LNCaP clone FGC (cell line): ENCODE measurements at places on chromosomes 2 and 18.
A peak's percentile ranks its signal among the peaks of the same experiment; 100 is the strongest.

DNA sequence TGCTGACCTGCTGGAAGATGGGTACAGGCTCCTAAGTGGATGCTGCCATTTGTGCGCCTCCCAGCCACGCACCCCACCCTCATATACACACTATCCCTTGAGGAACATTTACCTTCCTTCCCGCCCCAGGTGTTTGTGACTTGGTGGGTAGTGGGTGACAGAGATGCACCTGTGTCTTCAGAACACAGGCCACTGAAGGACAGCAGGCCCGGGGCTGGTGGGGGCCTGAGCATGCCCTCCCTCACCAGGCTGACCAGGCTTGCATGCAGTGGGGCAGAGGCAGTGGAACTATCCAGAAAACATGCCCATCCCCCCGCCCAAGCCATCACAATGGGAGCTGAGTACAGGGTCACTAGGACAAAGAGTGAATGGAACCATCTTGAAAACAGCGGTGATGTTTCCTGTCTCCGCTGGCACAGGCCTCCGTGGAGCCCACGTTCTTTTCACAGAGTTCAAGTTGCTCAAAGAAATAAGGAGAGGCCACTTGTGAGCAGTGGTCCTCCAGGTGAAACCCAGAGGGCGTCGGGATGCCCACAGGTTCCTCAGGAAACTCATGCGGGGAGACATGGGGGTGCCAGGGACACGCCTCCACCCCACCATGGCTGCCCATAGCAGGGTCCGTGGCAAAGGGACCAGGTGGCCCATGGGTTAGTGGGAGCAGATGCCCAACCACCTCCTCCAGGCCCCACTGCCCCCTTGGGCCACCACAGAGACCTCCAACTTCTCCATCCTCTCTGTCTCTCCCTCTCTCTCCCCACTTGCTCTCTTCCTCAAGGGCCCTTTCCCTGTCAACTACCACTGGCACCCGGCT, 90.9 kb downstream of the MALT1 start:
- no peak for DNase-seq

DNA sequence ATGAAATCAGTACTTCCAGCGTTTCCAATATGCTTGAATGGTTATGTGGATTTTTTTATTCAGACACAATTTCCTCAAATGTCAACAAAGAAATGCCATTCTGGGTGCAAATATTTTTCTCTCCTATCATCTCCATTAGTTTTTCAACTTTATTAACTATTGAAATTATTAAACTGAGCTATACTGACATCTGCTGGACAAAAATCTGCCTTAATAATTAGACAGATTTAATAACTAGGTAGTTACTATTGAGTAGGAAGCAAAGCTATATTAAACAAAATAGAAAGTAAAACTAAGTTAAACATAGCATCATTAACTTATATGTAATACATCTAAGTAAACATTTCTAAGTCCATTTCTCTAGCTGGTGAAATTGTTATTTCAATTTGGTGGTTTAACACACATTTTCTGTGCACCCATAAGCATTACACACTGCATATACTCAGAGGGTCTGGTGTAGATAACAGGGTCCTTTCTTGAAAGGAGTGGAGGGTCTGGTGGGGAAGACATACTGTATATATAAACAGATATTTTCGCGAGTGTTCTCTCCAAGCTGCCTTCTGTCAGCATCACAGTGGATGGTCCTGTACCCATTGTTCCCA, 77.0 kb downstream of the LANCL1 start:
- peak; percentile 14 for DNase-seq

DNA sequence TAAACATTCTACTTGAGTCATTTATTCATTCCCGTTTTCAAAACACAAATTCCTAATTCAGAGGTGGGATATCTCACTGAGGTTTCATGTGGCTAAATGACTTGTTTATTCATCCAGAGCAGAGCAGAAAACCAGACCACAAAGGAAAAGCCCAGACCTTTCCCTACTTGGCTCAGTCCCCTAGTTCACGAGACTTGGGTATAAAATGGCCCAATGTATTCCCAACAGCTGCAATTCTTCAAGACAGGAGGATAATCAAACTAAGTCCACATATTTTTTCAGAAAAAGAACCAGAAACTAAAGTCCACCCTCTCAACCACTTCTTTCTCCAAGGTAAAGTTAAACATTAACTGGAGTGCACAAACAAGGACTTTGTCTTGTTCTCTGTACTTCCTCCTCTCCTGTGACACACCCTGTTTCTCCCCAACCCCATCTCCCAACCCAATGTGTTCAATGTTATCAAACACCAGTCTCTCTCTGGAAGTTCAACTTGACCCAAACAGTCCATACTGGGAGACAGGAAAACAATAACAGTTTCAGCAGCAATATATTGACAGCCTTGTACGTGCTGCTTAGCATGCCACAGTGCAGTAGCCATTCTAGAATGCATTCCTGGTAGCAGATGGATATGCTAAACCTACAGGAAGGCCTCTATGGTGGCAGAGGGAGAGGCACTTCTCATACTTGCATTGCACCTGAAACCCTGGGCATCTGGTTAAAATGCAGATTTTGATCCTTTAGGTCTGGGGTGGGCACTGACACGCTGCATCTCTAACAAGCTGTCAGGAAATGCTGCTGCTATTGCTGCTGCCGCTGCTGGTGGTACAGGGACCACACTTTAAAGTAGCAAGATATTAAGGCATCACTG, 110.7 kb downstream of the INO80D start:
- no peak for DNase-seq

DNA sequence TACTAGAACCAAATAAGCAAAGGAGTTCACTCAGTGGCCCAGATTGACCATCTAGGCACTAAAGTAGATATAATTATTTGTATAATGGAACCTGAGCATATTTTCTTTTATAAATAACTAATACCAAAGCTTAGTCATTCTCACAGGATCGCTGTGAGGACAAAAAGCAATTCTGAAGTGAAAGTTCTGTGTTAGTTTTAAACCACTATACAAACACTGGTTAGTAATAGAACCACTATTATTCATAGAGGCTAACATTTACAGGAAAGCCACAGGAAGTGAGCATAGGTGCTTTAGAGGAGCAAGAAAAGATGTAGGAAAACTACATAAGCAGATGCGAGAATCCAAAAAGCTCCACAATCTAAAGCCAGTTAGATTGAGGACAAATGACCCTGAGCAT, 364.7 kb downstream of the XIRP2 start:
- DNase-seq = no peak

GRCh38 chr2:175872005-175872348, 130.1 kb downstream of the LNPK start:
- no peak for DNase-seq

DNA sequence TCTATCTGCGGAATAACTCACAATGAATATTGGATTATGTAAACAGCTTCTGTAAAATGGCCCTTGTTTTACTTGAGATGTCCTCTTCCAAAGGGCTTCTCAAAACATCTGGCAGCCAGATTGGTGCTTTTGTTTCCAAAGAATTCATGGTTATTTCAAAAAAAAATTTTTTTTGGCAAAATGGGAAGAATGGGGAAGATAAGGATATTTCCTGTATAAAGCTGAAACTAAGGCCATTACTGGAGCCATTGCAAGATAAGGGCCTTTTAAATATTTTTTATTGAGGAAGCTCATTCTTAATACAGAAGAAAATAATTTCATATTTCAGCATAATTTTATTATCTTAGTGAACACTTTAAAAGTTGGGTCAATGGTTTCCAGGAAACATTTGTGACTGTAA, 259.1 kb downstream of the GALNT13 start:
- no peak for DNase-seq

DNA sequence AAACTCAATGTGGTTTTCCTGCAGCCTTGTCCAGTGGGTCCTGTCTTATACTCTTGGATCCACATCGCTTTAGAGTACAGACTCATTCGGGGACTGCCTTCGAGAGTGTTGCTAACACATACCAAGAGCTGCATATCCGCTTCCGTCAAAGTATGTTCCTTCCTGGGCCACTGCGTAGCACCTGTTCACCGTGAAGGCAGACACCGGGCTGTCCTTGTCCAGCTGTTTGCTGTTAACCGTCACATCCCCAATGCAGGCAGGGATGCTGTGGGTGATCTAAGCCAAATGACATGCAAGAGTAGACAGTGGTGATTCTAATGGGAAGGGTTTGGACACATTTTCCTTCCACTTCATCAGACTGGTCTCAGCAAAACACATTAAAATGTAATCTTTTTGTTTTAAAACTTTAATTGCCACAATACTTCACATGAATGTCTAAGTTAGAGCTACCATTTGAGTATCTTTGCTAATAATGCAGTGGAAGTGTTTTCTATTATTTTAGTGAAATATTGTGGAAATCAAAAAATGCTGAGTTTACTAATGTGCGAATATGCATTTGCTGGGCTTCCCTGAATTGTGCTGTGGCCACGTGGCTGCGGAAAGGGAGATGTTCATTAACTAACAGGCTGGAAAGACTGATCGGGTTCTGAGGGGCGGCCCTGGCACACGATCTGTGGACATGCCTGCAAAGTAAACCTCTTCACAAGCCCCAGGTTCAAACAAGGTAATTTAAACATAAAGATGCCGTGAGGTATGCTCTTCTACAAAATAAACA, 169.1 kb downstream of the LAMA1 start:
- no peak for DNase-seq

- DNase-seq = no peak
Measured at GRCh38 chr18:30192216-30192615, 850.3 kb downstream of the DSC3 start.

- DNase-seq = no peak
Measured at GRCh38 chr2:230877759-230878598, 13.2 kb downstream of the ITM2C start.

- no peak for DNase-seq
Measured at GRCh38 chr2:152231446-152231845, 55.9 kb upstream of the STAM2 start.

DNA sequence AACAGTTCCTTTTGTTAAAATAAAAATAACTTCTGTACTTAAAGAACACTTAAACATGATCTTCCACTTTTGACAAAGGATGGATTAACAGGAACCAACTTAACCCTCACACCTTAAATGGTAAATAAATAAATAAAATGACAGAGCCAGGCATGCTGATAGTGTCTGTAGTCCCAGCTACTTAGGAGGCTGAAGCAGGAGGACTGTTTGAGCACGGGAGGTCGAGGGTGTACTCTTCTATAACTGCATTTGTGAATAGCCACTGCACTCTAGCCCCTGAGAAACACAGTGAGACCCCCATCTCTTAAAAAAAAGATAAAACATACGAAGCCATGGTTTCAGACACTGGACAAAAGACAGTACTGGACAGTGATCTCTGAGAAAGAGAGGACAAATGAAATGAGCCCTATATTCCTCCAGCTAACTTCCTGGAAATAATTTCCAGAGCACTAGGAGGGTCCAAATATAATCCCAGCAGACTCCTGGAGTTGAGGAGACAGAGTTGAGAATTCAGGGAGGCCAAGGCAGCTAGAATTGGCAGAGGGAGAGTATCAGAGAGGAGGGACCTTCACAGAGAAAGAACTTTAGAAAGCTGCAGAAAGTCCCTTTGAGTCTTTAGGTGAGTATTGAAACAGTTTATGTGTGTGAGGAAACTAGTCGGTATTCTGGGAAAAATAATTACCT, 17.4 kb downstream of the PPP4R1 start:
- no peak for DNase-seq

GRCh38 chr2:150491430-150491829, 4.0 kb upstream of the RND3 start:
- no peak for DNase-seq

GRCh38 chr2:105180491-105180972, 61.0 kb upstream of the GPR45 start:
- no peak for DNase-seq

DNA sequence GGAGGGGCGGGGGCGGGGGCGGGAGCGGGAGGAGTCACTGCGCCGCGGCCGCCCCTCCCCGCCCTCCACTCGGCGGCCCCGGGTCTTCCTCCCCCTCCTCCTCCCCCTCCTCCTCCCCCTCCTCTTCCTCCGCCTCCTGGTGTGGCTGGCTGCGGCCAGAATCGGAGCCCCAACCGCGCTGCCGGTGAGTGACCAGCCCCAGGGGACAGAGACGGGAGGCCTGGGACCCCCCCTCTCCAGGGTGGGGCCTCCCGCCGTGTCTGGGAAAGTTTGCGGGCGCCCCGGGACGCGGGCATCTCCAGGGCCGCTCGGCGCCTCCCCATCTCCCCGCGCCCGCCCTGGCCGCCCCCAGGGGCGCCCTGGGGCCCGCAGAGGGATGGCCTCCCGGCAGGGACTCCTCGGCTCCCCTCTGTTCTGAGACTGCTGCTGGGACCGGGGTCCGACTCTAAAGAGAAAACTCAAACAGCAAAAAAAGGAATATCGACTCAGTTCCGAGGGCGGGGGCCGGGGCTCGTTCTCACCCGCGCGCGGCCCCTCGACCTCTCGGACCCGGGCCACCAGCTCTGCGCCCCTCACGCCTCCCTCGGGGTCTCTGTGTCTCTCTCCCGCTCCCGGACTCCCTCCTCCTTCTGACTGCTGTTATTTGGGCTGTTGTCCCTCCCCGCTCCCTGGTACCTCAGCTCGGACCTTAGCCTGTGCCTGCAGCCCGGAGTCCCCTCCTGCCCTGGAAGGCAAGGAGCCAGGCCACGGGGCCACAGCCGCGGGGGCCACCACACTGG, at the start of gene STON1:
Gene STON1 (plus strand): TSS at position 122 of the 779 bp plus-strand sequence. CDS start 50,480 bp downstream, outside the sequence.
- no peak for DNase-seq

DNA sequence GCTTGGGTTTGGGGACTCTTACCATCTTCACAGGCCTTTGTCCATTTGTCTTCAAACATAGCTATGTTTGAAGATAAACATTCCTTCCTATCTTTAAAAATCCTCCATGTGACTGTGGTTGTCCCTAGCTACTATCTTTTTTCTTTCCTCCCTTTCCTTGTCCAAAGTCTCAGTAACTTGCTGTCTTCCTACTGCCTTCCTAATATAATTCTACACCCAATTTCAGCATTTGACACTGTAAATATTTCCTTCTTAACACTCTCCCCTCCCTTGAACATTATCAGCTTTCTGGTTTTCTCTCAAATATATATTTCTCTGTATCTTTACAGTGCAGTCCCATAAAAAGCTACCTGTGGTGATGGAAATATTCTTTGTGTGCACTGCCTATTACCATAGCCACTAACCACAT, 5.3 kb upstream of the SP3 start:
- no peak for DNase-seq

DNA sequence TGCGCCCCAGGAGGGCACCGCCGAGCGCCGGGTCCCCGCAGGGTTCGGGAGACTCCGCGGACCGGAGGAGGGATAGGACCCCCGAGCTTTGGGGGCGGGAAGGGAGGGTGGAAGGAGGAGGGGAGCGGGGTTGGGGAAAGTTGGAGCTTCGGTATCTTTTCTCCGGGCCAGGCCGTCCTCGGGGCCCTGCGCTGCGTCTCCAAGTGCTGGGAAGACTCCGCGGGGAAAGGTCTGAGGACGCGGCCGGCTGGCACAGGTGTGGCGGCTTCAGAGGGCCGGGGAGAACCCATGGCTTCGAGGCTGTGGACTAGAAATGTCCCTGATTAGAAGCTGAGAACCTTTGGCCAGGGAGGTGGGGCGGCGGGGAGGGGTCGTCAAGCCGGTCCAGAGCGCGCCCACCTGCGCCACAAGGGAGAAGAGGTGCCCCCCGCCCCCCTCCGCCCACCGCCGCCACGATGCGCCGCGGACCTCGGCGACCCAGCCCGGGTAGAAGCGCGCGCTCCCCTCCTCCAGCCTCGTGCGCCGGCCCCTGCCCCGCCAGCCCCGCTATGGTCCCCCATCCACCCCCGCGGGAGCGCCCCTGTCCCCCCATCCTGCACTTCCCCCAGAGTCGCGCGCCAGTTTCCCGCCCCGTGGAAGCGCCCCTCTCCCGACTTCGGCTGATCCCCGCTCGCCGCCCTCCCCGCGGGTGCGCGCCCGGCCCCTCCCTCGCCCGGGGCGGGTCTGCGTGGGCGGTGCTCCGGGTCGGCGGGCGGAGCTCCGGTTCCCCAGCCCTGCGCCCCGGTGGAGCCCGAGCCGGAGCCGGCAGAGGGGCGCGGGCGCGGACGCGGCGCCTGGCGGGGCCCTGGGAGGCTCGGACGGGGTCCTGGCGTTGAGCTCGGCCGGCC, at the start of gene SNTG2:
Gene SNTG2 (plus strand): TSS at position 770 of the 887 bp plus-strand sequence. CDS start 148 bp downstream, outside the sequence.
- no peak for DNase-seq
